Effector CD8-positive, alpha-beta T cell (primary cell): ENCODE measurements at places on chromosomes 4 and X.

- no peak for DNase-seq
Observed at GRCh38 chr4:155265113-155265512, 56.7 kb downstream of the NPY2R start.

DNA sequence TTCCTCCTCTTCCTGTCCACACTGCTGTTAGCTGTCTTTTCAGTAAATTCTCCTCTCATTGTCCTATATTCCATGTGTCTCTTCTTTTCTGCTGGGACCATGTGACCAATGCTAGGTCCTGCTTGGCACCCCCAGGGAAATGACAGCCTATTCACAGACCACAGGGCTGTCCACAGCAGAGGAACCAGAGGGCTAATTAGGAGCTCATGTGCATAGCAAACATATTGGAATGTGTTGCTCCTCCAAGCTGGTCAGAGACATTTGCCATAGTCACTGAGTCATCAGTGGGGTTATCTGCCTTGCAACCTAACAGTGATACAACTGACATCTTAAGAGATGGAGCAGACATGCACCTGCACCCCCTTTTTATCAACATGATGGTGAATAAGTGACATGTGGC lies 67.9 kb upstream of the PUDP start:
- no peak for DNase-seq

- no peak for DNase-seq
Observed at GRCh38 chrX:101276238-101276637, 14.9 kb downstream of the TAF7L start.

DNA sequence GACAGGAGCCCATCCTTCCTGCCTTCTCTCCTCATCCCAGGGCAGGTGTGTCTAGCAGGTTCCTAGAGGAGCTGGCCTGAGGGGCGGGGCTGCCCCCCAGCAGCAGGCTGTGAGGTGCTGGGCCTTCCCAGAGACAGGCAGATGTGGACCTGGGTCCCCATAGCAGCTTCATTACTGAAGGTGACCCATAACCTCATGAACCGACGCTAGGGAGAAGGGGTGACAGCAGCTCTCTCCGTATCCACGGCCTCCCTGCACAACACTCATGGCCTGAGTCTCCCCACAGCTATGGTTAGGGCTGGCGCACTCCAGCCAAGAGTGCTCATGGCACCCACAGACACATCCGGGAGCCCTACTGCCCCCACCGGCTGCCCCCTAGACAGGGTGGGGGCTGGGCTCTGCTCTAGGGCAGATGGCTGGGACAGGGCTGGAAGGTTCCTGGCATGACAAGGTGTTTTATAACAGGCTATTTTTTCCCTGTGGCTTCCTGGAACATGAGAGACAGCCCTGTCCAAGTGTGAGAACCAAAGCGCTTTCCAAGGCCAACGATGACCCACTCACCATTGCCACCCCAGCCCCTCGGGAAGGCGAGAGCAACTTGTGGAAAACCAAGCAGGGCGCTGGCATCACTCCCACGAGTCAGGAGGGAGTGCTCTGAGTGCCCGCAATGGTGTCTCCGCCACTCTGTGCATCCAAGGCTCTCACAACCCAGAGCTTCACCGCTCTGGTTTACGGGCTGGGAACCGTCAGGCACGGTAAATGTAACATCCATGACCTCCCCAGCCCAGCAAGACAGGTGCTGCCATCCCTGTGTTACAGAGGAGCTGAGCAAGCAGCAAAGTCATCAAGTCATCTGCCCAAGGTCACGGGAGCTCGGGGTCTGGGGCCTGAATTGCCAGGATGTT lies 59.8 kb downstream of the ACOX3 start:
- DNase-seq, result no peak

GRCh38 chr4:67873116-67873515 lies 10.7 kb downstream of the TMPRSS11D start:
- no peak for DNase-seq
